CD4-positive, alpha-beta memory T cell (primary cell): ENCODE measurements at places on chromosomes 6 and 20. TPM values are rescaled to one million over a fixed set of nuclear protein-coding genes. Genes with fewer than 3 reads are reported as not detected.

DNA sequence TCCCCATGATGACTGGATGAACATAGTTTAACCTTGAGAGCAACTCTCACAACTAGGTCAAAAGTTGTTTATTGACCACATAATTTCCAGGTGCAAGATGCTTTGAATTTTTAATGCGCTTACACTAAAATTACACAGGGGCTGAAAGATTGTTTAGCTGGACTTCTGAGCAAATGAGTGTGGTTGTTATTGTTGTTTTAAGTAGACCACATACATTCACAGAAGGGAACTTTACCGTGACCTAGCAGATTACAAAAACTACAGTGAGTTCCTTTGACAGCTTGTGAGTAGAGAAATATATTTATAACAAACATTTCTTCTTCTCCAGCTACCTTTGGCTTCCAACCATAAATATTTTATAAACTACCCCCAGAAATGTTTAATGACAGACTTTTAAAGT lies 178.9 kb downstream of the UST start:
- no peaks in the 10 kb centered on the region for H3K36me3 ChIP-seq
- H3K4me1 ChIP-seq = no peaks in the 10 kb centered on the region
- H3K27me3 ChIP-seq = no peaks in the 10 kb centered on the region
- no peak overlapping the region for H3K4me3 ChIP-seq

GRCh38 chr20:22717466-22717865 lies 133.1 kb upstream of the FOXA2 start:
- no peaks in the 10 kb centered on the region for H3K27me3 ChIP-seq
- no peak overlapping the region for H3K4me3 ChIP-seq
- DNase-seq = no peak

DNA sequence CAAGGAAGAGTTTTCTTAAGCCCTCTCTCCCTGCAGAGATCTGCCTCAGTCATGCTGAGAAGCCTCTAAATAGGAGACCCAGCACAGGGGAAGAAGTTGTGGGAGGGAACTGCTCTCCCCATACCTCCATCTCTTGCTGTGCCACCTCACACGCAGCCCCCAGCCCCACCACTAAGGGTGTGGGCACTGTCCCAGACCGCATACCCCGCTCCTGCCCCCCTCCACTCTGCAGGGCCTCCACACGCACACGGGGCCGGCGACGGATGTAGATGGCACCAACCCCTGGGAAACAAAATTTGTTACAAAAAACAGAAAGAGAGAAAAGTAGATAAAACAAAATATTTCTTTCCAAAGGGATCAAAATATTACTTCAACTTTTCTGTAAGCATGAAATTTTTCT lies 10.2 kb upstream of the CPNE1 start:
- H3K27me3 ChIP-seq = no peaks in the 10 kb centered on the region
- peaks cover 34% of the 10 kb centered on the region for H3K36me3 ChIP-seq
- no peak overlapping the region for H3K27ac ChIP-seq
- no peak for DNase-seq

DNA sequence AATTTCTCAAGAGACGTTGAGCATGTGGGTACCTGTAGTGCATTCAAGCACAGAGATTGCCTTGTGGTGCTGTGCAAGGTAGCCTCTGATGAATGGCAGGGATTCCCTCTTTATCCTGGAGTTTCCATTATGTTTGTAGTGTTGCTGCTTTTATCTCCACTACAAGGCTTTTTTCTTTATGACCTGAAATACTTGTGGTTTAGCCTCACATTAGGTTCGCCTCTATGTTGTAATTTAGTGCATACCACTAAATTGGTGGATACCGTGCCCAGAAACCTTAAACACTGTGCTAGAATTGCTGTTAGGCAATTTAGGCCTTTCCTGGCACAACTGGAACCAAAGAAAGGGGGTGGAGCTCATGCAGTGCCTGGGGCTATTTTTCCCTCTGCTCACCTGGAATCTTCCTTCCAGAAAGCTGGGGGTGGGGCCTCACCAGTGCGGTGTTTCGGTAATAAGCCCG lies 76.8 kb downstream of the NCOA7 start:
- H3K27me3 ChIP-seq = no peaks in the 10 kb centered on the region
- H3K27ac ChIP-seq = no peak overlapping the region
- H3K4me3 ChIP-seq = no peak overlapping the region

- no peak overlapping the region for H3K27ac ChIP-seq
- H3K4me1 ChIP-seq = no peaks in the 10 kb centered on the region
- DNase-seq = peak; percentile 37
- H3K27me3 ChIP-seq = peaks cover 6% of the 10 kb centered on the region
- H3K36me3 ChIP-seq = no peaks in the 10 kb centered on the region
Measured at GRCh38 chr20:38692436-38693411, 31.6 kb upstream of the SLC32A1 start.

- H3K4me3 ChIP-seq = no peak overlapping the region
- no peaks in the 10 kb centered on the region for H3K36me3 ChIP-seq
- H3K27me3 ChIP-seq = no peaks in the 10 kb centered on the region
- H3K4me1 ChIP-seq = peaks cover 14% of the 10 kb centered on the region
- DNase-seq = peak; percentile 39
Measured at GRCh38 chr6:15879371-15880261, 216.8 kb upstream of the DTNBP1 start.

GRCh38 chr6:40160826-40161225 lies 226.6 kb upstream of the MOCS1 start:
- DNase-seq = no peak
- H3K4me3 ChIP-seq = no peak overlapping the region
- no peaks in the 10 kb centered on the region for H3K4me1 ChIP-seq

DNA sequence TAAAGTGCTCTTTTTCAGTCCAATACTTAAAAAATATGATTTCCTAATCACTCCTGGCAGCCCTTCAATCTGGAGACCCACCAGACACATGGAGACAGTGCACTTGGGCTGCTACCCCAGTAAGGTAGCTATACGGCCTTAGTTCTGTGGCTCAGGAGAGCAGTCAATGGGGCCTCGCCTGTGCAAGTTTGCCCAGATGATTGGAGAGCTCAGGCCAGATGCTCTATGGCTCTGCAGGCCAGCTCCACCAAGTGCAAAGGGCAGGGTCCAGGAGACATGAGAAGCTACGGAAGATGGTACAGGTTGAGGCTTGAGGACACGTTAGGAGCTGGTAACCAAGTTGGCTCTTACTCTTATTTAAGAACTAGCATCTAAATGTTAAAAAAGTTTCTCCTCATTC lies 30.7 kb downstream of the STK38 start:
- H3K4me1 ChIP-seq = peaks cover 26% of the 10 kb centered on the region
- H3K27me3 ChIP-seq = no peaks in the 10 kb centered on the region
- no peak overlapping the region for H3K4me3 ChIP-seq
- no peak for DNase-seq
- H3K36me3 ChIP-seq = peaks cover 73% of the 10 kb centered on the region
- H3K27ac ChIP-seq = no peak overlapping the region

DNA sequence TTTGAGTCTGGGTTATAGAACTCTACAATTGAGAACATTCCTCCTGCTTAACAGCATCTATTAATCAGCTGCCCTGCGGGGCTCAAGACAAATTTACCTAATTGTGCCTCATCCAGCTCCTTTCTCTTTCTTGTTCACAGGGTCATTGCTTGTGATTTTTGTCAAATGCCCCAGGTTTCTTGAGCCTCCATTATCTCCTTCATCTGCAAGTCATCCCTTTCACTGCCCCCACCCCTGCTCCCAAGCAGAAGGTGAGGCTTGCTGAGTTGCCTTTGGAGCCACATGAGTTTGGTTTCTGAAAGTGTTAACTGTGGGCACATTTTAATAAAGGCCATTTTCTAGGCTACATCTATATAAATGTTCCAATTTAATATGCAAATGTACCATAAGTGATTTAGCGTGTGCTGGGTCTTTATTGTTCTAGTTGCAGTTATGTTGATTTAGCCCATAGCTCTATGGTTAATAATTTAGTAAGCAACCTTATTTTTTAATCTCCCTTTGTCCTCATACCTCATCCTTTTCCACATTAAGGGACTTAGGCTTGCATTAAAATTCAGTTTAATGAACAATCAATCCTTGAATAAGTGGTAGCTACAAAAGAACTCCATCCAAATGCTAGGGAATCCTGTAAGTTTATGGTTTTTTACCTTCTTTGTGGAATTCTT lies 56.1 kb downstream of the VSTM2L start:
- no peak overlapping the region for H3K4me3 ChIP-seq
- H3K4me1 ChIP-seq = no peaks in the 10 kb centered on the region
- no peak overlapping the region for H3K27ac ChIP-seq

DNA sequence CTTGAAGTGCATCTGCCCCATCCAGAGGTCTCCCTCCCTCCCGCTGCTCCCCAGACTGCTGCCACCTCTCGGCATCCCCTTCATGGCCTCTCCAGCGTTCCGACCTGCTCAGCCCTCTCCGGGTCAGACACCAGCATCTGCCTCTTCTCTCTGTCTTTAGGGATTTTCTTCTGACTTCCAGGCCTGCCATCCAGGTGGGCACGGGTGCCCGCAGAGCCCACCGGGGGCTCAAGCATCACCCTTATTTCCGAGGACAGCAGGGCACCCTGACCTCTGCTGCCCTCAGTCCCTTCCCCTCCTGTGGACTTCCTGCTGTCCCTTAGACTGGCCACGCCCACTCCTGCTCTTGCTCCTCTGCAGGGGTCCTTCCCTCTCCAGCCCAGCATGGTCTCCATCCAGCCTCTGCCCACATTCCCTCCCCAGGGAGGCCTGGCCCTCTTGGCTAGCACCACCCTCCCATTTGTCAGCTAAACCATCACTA lies 3.3 kb downstream of the NPEPL1 start:
- H3K27me3 ChIP-seq = no peaks in the 10 kb centered on the region
- peaks cover 10% of the 10 kb centered on the region for H3K36me3 ChIP-seq
- no peak for DNase-seq
- no peak overlapping the region for H3K4me3 ChIP-seq
- no peak overlapping the region for H3K27ac ChIP-seq
- peaks cover 16% of the 10 kb centered on the region for H3K4me1 ChIP-seq

GRCh38 chr6:161303628-161304340 lies 29.9 kb upstream of the AGPAT4 start:
- no peaks in the 10 kb centered on the region for H3K4me1 ChIP-seq
- H3K27ac ChIP-seq = no peak overlapping the region
- H3K27me3 ChIP-seq = no peaks in the 10 kb centered on the region

- no peak overlapping the region for H3K27ac ChIP-seq
- no peak for DNase-seq
- H3K4me1 ChIP-seq = no peaks in the 10 kb centered on the region
Measured at GRCh38 chr20:50691573-50692551, 520 bp upstream of the RIPOR3 start.

DNA sequence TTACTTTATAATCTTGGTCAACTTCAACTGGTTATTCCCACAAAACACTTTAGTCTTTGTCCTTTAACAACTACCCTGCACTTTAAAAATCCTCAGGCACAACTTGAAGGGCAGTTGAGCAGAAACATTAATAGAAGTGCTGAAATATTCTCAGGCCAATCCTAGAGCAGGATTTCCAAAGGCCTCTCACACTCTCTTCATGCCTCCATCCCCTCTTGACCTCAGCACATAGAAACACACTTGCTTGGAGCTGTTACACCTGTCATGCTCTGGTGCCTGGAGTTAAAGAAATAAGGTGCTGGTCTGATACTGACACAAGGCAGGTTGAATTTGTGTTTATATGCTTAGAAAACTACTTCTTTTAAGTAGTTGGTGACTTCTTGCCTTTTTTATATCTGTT lies 618.8 kb upstream of the POU3F2 start:
- no peaks in the 10 kb centered on the region for H3K4me1 ChIP-seq
- DNase-seq = no peak
- H3K4me3 ChIP-seq = no peak overlapping the region
- no peaks in the 10 kb centered on the region for H3K27me3 ChIP-seq
- no peaks in the 10 kb centered on the region for H3K36me3 ChIP-seq
- no peak overlapping the region for H3K27ac ChIP-seq

GRCh38 chr6:781350-781961 lies 88.5 kb upstream of the EXOC2 start:
- H3K27me3 ChIP-seq = no peaks in the 10 kb centered on the region
- H3K4me3 ChIP-seq = no peak overlapping the region
- H3K36me3 ChIP-seq = no peaks in the 10 kb centered on the region
- H3K27ac ChIP-seq = no peak overlapping the region
- DNase-seq = no peak

- no peaks in the 10 kb centered on the region for H3K4me1 ChIP-seq
- no peak for DNase-seq
- no peak overlapping the region for H3K27ac ChIP-seq
- no peaks in the 10 kb centered on the region for H3K27me3 ChIP-seq
- H3K4me3 ChIP-seq = no peak overlapping the region
Measured at GRCh38 chr6:106377061-106377540, 16.6 kb downstream of the CRYBG1 start.

DNA sequence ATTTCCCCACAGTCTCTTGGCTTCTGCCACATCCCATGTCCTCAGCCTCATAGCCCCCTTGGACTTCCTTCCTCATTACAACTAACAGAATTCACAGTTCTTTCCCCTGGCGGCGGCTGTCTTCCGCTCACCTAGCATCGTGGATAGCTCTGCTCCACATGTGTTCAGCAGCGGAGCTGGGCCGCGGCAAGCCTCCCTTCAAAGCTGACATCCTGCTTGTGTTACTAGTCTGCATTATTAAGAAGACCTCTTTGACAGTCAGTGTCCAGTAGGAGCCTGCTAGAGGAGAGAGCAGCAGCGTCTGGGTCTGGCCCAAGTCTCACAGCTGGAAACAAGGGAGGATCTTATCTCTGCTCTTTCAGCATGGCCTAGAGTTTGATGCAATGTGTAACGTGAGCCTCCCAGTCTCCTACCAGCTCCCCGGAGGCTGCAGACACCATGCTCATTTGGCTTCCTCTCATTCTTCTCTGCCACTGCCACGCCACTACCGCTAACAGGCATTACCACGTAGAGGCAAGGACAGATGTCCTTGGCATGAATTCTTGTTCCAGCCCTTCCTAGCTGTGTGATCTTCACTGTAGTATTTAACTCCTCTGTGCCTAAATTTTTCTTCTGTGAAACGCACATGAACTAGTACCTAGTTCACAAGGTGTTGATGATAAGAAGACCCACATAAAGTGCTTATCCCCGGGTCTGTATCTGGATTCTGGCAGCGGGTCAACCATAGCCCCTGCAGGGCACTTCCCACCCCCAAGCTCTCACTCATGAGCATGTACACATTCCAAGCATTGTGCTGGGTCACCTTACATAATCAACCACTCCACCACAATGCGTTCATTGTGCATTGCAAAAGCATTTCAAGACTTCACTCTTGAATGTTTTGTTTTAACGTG lies 107.1 kb upstream of the BACH2 start:
- DNase-seq = peak; percentile 9
- H3K4me3 ChIP-seq = no peak overlapping the region
- peaks cover 63% of the 10 kb centered on the region for H3K4me1 ChIP-seq
- H3K27ac ChIP-seq = no peak overlapping the region

Gene MYCT1
- polyA plus RNA-seq = not detected

Gene PRSS16
- polyA plus RNA-seq = 3.3 TPM

Gene FAM217A
- not detected for polyA plus RNA-seq

Gene GATA5
- polyA plus RNA-seq = not detected
